ENCODE measurements at places on chromosomes 13 and 19. TPM values are rescaled to one million over a fixed set of nuclear protein-coding genes. Genes with fewer than 3 reads are reported as not detected.

TMIGD2 gene
- 0.76 TPM for total RNA-seq

DNA sequence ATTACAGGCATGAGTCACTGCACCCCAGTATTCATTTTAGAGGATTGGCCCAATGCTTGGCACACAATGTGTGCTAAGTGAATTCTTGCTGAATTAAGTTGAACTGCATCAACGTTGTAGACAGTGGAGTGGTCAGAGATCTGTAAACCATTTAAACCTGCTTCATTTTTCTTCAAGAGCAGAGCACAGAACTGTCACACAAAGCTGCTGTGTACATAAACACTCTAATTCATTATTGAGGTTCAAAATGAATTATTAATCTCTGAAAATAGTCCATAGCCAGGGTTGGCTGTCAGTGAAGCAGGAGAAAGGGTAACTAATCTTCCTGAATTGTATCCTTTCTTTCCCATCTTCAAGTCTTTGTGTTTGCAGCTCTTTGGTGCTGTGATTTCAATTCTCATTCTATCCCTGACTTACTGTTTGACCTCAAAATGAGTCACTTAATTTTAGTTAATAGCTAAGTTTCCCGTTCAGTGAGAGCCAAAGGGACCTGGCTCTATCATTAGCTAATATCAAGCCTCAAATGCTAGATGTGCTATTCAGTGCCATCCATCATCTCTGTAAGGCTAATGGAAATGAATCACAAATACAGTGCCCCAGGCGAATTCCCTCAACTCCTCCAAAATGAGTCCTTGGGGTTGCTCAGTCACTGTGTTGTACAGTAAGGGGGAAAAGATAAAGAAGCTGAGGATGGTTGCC is 77.0 kb upstream of the TSC22D1 start:
- no peaks in the 10 kb centered on the region for H3K27me3 ChIP-seq
- no peak overlapping the region for H3K4me3 ChIP-seq
- H3K36me3 ChIP-seq = no peaks in the 10 kb centered on the region
- no peak for DNase-seq
- H3K4me1 ChIP-seq = peaks cover 12% of the 10 kb centered on the region

DNA sequence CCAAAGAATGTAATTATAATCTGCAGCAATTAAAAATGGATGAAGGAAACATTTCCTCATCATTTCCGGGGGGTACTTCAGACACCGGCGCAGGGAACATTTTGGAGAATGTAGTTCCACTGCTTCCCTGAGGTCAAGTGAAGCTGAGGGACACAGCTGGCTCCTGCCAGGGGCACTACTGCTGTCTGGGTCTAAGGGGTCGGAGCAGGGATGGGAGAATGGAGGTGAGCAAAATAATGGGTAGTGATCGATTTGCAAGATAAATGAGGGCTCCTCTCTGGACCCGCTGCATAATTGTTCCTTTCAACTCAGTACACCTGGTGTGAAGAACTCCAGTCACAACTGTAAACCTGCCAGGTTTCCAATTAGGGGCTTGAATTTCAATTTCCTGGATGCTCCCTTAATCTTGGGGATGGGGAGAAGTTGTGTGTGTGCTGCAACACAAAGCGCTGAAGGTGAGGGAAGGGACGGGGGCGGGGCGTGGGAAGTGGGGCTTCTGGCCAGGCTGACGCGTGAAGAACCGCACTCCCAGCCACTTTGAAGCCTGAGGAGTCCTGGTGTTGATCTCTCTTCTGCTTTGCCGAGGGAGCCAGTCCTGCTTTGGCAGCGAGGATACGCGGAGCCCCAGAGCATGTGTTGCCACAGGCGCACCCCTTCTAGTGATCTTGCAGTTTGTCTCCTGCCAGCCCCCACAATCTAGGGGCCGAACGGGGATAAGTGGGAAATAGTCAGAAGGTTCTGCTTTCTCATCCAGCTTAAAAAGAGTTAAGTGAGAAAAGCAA is 57.9 kb upstream of the PCDH8 start:
- no peak overlapping the region for H3K27ac ChIP-seq
- H3K4me3 ChIP-seq = peak overlapping the region; percentile 24
- H3K36me3 ChIP-seq = no peaks in the 10 kb centered on the region
- peaks cover 66% of the 10 kb centered on the region for H3K4me1 ChIP-seq
- peak; percentile 54 for DNase-seq

DNA sequence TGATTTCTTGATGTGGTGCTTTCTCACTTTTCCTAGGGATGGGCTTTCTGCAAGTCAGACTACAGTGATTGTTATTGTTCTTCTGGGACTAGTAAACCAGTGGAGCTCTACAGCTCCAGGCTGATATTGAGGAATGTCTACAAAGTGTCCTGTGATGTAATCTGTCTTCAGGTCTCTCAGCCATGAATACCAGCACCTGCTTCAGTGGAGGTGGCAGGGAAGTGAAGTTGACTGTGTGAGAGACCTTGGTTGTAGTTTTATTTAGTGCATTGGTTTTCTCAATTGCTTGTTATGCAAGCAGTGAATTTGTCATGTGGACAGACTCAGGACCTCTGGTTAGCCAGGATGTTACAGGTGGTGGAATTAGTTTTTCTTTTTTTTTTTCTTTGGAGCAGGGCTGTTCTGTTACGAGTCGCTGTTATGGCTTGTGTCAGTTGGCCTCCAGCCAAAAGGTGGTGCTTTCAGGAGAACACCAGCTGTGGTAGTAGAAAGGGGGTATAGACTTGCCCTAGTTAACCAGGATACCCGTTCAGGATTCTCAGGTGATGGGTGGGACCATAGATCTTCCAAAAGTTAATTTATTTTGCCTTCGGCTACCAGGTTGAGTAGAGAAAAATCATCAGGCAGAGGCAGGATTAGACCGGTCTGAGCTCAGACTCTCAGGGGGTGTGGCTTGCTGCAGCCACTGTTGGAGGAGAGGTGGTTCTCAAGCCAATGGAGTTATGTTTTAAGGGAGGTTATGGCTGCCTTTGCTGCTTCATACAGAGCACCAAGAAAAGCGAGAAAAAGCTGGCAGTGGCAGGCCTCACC is 11.9 kb upstream of the ZNF675 start:
- H3K4me1 ChIP-seq = peaks cover 14% of the 10 kb centered on the region
- no peaks in the 10 kb centered on the region for H3K27me3 ChIP-seq
- peak; percentile 27 for DNase-seq
- H3K27ac ChIP-seq = no peak overlapping the region
- no peaks in the 10 kb centered on the region for H3K36me3 ChIP-seq

DNA sequence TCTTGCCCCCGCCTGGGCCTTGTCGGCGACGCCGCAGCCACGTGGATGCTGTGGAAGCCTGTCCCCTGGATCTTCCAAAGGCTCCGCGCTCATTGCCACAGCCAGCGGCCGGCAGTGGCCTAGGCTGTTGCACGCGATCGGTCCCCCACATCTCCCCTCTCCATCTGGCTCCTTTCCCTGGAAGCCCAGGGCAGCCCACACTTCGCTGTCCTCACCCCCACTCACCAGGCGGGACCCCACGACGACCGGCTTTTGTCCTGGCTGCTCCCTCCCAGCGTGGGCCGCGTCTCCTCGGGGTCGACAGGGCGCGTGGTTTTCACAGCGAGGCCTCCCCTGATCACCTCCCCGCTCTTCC is 605 bp upstream of the TEX30 start:
- H3K27me3 ChIP-seq = peaks cover 30% of the 10 kb centered on the region
- no peak overlapping the region for H3K27ac ChIP-seq
- no peaks in the 10 kb centered on the region for H3K36me3 ChIP-seq
